ENCODE measurements at places on chromosomes 5 and 9.

DNA sequence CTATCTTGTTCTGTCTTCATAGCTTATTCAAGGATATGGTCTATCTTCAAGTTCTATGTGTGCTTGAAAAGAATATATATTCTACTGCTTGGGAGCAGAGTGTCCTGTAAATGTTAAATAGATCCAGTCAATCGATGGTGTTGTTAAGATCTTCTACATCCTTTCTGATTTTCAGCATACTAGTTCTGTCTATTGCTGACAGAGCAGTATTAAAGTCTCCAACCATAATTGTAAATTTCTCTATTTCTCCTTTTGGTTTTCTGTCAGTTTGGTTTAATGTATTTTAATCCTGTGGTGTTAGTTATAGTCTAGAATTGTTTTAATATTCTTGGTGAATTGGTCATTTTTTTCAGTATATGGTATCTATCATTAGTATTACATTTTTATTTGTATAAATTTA lies 124.0 kb upstream of the COX7C start:
- DNase-seq: no peak

- no peak for DNase-seq
Measured at GRCh38 chr9:1909322-1909721, 105.8 kb upstream of the SMARCA2 start.

DNA sequence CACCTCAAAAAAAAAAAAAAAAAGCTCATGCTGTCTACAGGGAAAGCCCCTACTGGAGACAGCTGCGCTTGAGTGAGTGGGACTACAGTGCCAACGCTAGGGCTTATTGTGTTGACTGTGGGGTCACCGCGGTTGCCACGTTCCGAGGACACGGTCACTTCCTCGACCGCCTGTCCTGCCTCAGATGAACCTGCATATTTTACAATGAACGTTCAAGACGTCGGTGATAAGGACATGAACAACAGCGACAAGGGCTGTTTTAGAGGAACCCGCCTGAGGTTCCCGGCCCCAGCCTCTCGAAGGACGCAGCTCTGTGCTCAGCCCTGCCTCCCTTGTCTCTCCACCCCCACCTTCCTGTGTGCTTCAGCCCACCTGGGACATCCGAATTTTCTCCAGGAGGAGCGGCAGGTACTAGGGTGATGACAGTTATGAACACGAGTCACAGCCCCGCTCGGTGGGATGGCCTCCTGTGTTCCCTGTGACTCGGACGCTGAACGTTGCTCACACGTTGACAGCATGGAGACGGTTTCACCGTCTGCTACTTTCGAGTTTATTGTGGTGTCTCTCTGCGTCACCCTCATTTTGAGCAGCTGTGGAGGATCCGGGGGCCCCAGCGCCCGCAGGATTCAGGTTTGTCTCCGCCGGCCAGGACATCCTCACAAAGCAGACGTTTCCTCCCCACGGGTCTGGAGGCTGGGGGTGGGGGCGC lies 11.3 kb upstream of the DIPK1B start:
- no peak for DNase-seq

DNA sequence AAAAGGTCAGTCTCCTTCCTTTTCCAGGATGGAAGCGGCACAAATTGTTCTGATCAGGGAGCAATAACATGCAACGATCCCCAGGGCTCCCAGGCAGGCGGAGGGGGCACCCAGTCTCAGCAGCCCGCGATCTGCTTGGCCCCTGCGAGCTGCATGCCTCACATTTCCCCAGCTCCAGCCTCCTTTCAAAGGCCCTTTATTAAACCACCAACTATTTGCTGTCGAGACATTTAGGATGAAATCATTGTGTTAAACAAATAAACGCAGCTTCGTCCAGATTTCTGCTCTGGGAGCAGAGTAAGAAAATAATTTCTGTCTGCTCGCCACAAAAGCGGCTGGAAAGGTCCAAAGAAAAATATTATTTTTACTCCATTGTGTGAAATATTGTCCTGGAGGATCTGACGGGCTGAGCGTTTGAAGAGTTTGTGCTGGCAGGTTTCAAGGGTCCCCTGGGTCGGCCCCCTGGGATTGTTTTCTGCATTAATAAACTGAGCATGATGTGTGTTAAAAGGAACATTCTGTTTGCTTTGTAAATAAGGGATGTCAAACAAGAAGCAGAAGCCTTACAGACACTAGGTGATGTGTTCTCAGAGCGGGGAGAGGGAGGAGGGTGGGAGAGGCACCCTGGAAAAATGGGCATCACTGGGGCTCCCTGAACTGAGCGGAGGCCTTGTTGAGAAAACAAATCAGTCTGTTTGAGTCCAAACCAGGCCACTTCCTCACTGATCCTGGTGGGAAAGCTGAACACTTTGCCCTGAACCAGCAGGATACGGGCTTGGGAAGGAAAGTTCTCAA lies 110.1 kb downstream of the FOXD1 start:
- peak; percentile 20 for DNase-seq

- no peak for DNase-seq
Measured at GRCh38 chr5:61301341-61302199, 30.5 kb upstream of the ZSWIM6 start.

DNA sequence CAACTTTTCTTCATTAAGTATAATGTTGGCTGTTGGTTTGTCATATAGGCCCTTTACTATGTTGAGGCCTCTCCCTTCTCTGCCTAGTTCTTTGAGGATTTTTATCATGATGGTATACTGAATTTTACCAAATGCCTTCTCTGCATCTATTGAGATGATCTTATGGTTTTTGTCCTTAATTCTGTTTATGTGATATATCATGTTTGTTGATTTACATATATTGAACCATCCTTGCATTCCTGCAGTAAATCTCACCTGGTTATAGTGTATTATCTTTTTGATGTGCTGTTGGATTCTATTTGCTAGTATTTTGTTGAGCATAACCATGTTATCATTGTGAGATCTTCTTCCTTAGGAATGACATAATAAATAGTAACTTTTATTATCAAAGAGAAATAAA lies 362.9 kb downstream of the CCDC171 start:
- no peak for DNase-seq

- no peak for DNase-seq
Measured at GRCh38 chr5:125582352-125582751, 835.9 kb upstream of the ZNF608 start.

DNA sequence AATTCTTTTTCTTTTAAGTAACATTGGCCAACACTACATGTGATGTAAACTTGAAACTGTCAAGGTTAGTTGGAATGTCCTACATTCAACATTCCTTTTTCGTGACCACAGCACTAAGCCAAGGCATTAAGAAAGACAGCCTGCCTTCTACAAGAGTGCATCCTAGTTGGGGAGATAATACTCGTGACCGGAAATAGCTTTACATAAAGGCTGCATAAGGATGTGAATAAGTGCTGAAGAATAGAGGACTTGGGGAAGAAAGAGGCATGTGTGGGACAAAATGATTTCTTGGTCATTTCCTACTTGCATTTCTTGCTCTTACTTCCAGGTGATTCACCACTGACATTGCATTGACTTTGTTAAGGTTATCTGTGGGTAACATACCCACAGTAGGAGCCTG lies 282.0 kb downstream of the DMRT2 start:
- DNase-seq: no peak

DNA sequence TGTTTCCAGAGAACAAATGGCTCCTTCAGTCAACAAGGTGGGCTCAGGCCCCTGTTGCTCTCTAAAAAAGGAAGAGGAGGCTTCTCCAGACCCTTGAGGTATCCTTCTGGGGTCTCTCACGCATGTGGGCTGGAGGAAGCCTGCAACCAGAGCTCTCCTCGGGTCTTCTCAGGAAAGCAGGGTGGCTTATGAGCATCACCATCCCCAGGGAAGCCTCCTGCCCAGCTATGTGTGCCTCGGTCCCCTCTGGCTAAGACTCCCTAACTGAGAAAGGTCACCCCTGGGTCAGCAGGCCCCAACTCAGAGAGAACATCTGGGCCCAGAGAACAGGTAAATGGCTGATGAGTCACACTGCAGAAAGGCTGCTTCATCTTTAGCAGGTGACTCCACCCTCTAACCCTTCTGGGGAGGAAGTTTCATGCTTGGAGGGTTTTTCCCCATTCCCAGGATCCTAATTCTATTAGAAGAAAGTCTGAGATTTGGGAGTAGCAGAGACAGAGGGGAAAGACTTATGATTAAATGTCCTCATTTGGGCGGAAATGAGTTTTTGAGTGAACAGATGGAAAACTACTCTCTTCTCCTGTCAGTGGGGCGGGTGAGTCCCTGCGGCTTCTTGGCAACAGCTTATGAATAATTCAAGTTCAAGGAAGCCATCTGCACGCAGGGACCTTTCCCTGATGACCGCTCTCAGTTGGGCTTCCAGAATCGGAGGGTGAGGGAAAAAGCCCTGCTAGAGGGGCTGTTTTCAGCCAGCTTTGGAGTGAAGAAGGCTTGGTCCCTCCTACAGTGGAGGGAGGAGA lies 41.9 kb downstream of the TGFBI start:
- DNase-seq: no peak

GRCh38 chr9:93621922-93622321 lies 45.5 kb downstream of the PHF2 start:
- DNase-seq: no peak

- no peak for DNase-seq
Measured at GRCh38 chr5:160555581-160555970, 133.9 kb downstream of the PTTG1 start.

DNA sequence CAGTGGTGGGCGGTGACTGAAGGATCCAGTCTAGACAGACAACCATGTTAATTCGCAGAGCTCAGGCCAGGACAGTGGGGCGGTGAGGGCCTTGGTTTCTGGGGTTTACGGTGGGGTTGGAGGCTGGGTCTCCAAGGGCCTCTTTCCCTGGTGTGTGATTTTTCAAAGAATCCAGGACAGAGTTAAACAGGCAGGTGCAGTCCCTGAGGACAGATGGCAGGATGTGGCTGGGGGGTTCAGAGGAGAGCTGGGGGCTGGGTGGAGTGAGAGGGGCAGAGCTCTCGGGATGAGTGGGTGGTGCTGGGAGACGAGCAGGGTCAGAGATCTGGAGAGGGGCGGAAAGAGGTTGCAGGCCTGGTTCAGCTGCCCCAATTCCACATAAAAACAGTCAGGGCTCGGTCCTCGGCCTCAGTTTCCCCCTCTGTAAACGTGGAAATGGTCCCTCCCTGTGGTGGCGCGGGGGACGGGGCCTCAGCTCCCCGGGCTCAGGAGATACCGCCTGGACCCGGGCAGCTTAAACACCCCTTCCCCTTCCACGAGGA lies 145.9 kb downstream of the GAPVD1 start:
- no peak for DNase-seq

DNA sequence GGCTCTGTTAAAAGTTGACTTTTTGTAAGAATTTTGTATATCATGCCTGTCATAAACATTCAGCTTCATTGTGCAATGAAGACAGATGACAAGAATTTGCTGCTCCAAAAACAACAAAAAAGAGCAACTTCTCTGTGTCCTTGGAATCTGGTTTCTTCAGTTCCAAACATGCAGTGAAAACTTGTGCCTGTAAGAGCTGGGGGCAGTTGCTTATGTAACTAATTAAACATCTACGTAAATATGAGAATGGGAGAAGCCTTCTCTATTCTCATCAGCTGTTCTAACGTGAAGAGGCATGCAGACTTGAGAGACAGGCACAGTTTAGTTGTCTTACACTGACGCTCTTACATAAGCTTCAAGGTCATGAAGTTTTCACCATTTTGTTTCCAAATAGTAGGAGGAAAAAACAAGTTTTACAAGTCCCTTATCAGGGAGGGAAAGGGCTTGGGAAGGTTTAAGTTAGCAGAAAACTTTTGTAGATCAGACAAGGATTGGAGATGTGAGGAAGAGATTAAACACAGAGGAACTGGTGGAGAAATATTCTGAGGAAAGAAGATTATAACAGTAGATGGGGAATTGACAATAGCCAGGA lies 170.4 kb downstream of the RFK start:
- no peak for DNase-seq

GRCh38 chr5:180421672-180422071 lies 68.5 kb upstream of the GFPT2 start:
- no peak for DNase-seq

DNA sequence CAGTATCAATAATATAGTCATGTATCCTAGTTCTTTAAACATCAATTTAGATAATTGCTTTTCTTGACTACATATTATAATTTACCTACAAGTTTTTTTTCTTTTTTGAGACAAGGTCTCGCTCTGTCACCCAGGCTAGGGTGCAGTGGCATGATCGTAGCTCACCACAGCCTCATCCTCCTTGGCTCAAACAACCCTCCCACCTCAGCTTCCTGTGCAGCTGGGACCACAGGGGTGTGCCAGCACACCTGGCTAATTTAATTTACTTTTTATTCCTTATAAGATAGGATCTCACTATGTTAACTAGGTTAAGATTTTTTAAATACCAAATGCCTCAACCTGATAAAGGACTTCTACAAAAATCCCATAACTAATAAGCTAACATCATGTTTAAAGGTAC lies 21.1 kb downstream of the UIMC1 start:
- DNase-seq: no peak

- DNase-seq: no peak
Measured at GRCh38 chr9:73863924-73864323, 633.2 kb upstream of the RORB start.

- DNase-seq: no peak
Measured at GRCh38 chr5:52748590-52748989, 39.1 kb upstream of the ITGA1 start.

GRCh38 chr9:86697999-86698398 lies 249.3 kb downstream of the GAS1 start:
- DNase-seq: no peak

DNA sequence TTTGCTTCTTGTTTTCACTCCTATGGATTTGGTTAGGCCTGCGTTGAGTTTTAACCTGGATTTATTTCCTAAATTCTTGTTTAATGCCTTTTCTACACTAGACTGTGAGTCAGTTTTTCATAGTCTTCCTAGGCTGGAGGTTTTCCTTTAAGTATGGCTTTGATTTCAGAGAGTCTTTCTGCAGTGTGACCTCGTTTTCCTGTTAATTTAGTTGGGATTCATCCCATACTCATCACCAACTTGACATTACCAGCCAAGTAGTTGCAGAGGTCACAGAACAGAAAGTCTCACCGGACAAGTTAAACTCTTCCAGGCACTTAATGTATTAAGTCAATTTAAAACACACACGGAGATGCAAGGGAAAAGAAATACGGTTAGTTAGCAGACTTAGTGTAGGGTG lies 29.7 kb upstream of the AUH start:
- DNase-seq: no peak

DNA sequence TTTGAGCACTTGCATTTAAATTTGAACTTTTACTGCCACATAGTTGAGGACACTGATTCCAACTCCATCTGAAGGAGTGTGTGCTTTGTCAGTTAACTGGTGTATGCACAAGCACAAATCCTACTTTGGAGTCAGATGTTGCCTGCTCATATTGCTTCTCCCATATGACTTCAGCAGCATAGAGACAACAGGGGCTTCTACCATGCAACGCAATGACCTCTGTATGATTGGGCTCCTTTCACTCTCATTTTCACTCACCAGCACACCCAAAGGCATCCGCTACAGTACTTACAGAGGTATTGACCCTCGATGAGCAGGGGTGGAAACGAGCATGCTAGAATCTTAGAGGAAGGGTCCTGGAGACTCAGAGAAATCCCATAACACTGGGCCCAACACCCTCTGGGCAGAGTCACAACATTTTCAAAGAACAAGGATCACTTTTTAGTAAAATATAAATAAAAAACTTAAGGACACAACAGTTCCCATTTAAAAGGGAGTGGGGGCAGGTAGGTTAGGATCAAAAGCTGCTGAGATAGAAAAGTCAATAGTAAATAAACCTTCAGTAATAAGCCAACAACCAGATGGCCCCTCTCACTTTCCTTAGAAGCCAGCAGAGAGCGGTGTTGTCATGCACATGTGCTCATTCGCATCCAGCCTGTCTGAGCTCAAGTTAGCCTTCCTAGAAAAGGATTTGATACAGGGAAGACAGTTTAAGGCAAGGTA lies 203.8 kb downstream of the SNCAIP start:
- peak; percentile 73 for DNase-seq
